ENCODE measurements at places on chromosomes 3 and 15. TPM values are rescaled to one million over a fixed set of nuclear protein-coding genes. Genes with fewer than 3 reads are reported as not detected.

MUSTN1 gene
- not detected for total RNA-seq

GRCh38 chr3:127532561-127533203, 57.9 kb downstream of the TPRA1 start:
- H3K27ac ChIP-seq, result no peak overlapping the region
- DNase-seq, result no peak
- H3K27me3 ChIP-seq, result no peaks in the 10 kb centered on the region
- no peak overlapping the region for H3K4me3 ChIP-seq
- no peaks in the 10 kb centered on the region for H3K4me1 ChIP-seq

FANCD2OS gene
- not detected for total RNA-seq

- H3K4me1 ChIP-seq, result peaks cover 10% of the 10 kb centered on the region
- no peak overlapping the region for H3K4me3 ChIP-seq
- no peak overlapping the region for H3K27ac ChIP-seq
- DNase-seq, result no peak
- H3K27me3 ChIP-seq, result peaks cover 10% of the 10 kb centered on the region
Observed at GRCh38 chr3:10510086-10510742, 4.8 kb upstream of the ATP2B2 start.

PATL2 gene
- total RNA-seq, result 0.19 TPM

GRCh38 chr15:48677821-48678220, 32.3 kb upstream of the FBN1 start:
- H3K4me3 ChIP-seq, result no peak overlapping the region
- no peak for DNase-seq
- no peaks in the 10 kb centered on the region for H3K27me3 ChIP-seq
- H3K36me3 ChIP-seq, result no peaks in the 10 kb centered on the region
- no peak overlapping the region for H3K27ac ChIP-seq
- H3K4me1 ChIP-seq, result peaks cover 46% of the 10 kb centered on the region

DNA sequence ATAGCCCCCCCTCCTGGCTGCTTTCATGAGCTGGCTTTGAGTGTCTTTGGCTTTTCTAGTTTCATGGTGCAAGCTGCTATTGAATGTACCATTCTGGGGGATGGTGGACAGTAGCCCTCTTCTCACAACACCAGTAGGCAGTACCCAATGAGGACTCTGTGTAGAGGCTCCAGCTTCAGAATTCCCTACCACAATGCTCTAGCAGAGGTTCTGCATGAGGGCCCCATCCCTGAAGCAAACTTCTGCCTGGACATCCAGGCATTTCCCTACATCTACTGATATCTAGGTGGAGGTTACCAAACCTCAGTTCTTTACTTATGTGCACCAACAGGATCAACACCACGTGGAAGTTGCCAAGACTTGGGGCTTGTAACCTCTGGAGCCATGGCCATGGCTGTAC, 1742.9 kb downstream of the SI start:
- H3K27ac ChIP-seq, result no peak overlapping the region
- H3K36me3 ChIP-seq, result no peaks in the 10 kb centered on the region
- DNase-seq, result no peak

GRCh38 chr15:44909423-44909822, 47.1 kb upstream of the TERB2 start:
- no peaks in the 10 kb centered on the region for H3K27me3 ChIP-seq
- H3K36me3 ChIP-seq, result no peaks in the 10 kb centered on the region
- H3K27ac ChIP-seq, result no peak overlapping the region
- no peak for DNase-seq
- no peaks in the 10 kb centered on the region for H3K4me1 ChIP-seq

DNA sequence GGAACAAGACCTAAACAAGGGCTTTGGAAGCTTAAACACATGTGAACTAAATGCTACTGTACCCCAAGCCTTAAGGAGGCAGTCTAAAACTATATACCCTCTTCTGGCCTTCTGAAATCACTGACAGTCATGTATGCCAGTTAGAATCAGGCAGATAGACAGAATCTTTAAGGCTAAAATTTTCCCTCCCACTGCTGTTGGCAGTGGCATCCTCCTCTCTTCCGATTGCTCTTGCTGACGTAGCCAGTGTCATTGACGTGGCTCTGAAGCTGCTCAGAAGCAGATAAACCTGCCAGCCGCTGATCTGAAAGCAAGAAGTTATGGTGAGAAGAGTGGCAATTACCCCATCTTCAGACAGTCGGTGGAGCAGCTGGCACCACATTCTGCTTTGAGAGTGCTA, 3.3 kb downstream of the RYR3 start:
- H3K4me3 ChIP-seq, result no peak overlapping the region
- peaks cover 55% of the 10 kb centered on the region for H3K27me3 ChIP-seq
- H3K36me3 ChIP-seq, result no peaks in the 10 kb centered on the region
- H3K4me1 ChIP-seq, result no peaks in the 10 kb centered on the region
- H3K27ac ChIP-seq, result no peak overlapping the region
- DNase-seq, result no peak

GRCh38 chr3:78666470-78666800, 1101.4 kb downstream of the ROBO1 start:
- 0 out of 2 replicates have a peak, but pooled peaks cover 3% of the 10 kb centered on the region for H3K36me3 ChIP-seq
- no peaks in the 10 kb centered on the region for H3K27me3 ChIP-seq
- H3K4me1 ChIP-seq, result no peaks in the 10 kb centered on the region
- DNase-seq, result no peak

GRCh38 chr3:52521881-52522650, 11.6 kb downstream of the NT5DC2 start:
- DNase-seq, result no peak
- no peaks in the 10 kb centered on the region for H3K4me1 ChIP-seq
- peaks cover 32% of the 10 kb centered on the region for H3K36me3 ChIP-seq
- no peak overlapping the region for H3K4me3 ChIP-seq
- H3K27ac ChIP-seq, result no peak overlapping the region

- no peaks in the 10 kb centered on the region for H3K36me3 ChIP-seq
- H3K4me3 ChIP-seq, result no peak overlapping the region
- DNase-seq, result no peak
- no peak overlapping the region for H3K27ac ChIP-seq
- no peaks in the 10 kb centered on the region for H3K27me3 ChIP-seq
- H3K4me1 ChIP-seq, result no peaks in the 10 kb centered on the region
Observed at GRCh38 chr3:156725682-156726081, 51.3 kb downstream of the TIPARP start.

KLHL40 gene
- not detected for total RNA-seq

GRCh38 chr3:122714273-122714672, 33.6 kb downstream of the PARP14 start:
- H3K27ac ChIP-seq, result no peak overlapping the region
- H3K27me3 ChIP-seq, result no peaks in the 10 kb centered on the region
- peaks cover 38% of the 10 kb centered on the region for H3K36me3 ChIP-seq
- DNase-seq, result no peak
- H3K4me1 ChIP-seq, result no peaks in the 10 kb centered on the region

DNA sequence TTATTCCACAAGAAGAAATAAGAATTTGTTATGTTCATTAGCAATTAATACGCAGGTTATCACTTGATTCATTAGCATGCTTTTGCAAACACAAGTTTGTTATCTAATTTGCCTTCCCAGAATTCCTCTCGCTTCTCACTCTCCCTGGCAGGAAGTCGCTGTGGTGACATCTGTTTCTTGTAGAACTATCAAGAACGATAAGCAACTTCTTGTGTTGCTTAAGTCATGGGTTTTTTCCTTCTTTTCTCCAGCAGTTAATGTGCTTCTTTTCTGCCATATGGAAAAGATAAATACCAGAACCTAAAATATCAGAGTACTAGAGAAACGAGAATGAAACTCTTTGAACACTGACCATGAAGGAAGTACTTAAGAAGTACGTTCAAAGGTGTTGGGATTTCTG, 99.8 kb upstream of the CHMP2B start:
- no peaks in the 10 kb centered on the region for H3K27me3 ChIP-seq
- H3K27ac ChIP-seq, result no peak overlapping the region
- no peaks in the 10 kb centered on the region for H3K36me3 ChIP-seq
- no peaks in the 10 kb centered on the region for H3K4me1 ChIP-seq
- no peak for DNase-seq

GPR171 gene
- not detected for total RNA-seq

DNA sequence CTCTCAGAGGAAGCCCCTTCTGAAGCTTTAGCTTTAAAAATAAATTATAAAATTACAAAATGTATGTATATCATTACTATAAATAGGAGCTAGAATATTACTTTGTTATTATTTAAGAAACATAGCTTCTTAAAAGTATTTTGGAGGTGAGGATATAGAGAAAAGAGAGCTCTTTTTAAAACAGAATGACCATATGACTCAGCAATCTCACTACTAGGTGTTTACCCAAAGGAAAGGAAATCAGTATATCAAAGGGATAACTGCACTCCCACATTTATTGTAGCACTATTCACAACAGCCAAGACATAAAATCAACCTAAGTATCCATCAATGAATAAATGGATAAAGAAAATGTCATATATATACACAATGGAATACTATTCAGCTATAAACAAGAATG, 119.6 kb downstream of the DMXL2 start:
- no peak for DNase-seq
- peaks cover 5% of the 10 kb centered on the region for H3K36me3 ChIP-seq
- no peak overlapping the region for H3K4me3 ChIP-seq
- no peaks in the 10 kb centered on the region for H3K4me1 ChIP-seq
- H3K27ac ChIP-seq, result no peak overlapping the region

DNA sequence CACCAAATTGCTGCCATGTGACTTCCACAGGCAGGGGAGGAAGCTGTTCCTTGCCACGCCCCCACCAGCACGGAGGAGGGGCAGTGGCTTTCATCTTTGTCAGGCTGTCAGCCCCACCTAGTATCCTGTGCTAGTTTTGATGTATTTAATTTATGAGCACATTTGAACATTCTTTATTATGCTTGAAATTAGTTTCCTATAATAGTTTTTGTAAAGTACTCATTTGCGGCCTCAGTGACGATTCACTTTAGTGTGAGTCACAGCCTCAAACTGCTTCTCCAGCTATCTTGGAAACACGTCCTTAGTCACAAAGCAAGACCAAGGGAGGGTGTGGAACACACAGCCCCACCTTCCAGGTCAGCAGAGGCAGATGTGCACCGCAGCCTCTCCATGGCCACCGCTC, 239.9 kb upstream of the ATP10A start:
- no peak overlapping the region for H3K4me3 ChIP-seq
- H3K27me3 ChIP-seq, result no peaks in the 10 kb centered on the region
- H3K4me1 ChIP-seq, result no peaks in the 10 kb centered on the region
- H3K36me3 ChIP-seq, result no peaks in the 10 kb centered on the region

SLC2A2 gene
- not detected for total RNA-seq

GRCh38 chr3:13550791-13551360, 2.0 kb downstream of the FBLN2 start:
- H3K27ac ChIP-seq, result no peak overlapping the region

DNA sequence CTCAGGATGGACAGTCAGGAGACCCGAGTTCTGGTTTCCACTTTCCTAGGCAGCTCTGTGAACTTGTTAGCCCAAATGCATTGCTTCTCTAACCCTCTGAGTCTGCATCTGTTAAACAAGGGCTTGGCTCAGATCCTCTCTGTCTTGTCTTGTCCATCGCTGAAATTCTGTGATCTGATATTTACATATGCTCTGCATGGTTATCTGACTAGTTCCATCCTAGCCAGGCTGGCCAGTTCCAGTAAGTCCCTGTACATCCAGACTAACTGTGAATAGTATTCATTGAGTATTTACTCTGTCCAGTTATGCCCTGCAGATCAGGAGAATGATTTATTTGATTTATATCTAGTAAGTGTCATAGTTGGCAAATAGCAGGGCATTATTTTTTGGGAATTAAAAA, 27.0 kb upstream of the SV2B start:
- H3K27ac ChIP-seq, result no peak overlapping the region
- no peak for DNase-seq
- H3K36me3 ChIP-seq, result no peaks in the 10 kb centered on the region
- H3K27me3 ChIP-seq, result peaks cover 20% of the 10 kb centered on the region
- no peak overlapping the region for H3K4me3 ChIP-seq

GRCh38 chr15:92541291-92542200, 114.0 kb downstream of the FAM174B start:
- no peaks in the 10 kb centered on the region for H3K36me3 ChIP-seq
- H3K27ac ChIP-seq, result no peak overlapping the region
- no peaks in the 10 kb centered on the region for H3K27me3 ChIP-seq

DNA sequence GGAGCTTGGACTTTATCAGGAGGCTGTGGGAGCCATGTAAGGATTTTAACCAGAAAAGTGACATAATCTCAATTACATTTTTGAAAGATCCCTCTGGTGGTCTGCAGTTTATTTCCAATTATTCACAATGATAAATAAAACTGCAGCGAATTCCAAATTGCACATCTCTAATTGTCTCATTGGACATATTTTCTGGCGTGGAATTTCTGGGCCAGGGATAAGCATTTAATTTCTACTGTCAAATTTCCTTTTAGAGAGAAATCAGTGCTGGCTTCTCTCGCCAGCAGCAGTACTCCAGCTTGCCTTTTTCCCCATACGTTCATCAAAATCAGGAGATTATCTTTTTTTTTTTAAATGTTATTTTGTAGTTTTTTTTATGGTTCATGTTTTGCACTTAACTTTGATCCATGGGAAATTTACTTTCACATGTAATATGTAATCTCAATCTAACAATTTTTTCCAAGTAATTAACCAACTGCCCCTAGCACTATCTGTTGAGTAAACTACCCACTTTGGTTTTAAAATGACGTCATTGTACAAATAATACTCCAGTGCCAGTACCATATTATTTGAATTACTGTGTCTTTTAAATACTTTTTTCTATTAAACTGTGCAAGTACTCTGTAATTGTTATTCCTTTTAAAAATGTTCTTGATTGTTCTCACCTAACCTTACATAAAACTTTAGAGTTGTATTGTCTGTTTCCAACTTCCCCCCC, 251.8 kb downstream of the ADAMTSL3 start:
- H3K4me1 ChIP-seq, result no peaks in the 10 kb centered on the region
- H3K27me3 ChIP-seq, result no peaks in the 10 kb centered on the region
- DNase-seq, result no peak
- H3K4me3 ChIP-seq, result no peak overlapping the region
- H3K27ac ChIP-seq, result no peak overlapping the region

DNA sequence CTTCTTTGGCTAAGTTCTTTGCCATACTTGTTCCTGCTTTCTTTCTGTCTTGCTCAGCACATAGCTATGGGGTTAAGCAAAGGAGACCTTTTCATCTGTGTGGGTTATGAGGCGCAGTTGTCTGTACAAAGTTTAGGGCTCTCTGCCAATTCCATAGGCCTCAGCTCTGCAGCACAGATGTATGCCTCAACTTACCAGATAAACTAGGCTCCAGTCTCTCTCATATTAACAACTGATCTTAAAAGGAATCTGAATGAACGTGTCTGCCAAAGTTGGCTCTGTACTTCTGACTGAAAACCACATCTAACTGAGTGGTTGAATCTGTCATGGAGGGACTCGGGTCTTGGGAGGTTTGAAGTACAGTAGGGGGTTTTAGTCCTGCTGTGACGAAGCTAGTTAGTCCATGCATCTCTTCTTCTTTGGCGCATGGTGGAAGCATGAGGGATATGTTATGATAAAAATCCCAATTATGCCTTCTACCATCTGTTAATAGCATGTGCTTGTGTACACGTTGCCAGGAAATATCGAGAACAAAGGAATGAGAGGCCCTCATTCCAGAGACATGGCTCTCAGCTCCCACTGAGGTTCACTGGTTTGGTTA, 114.6 kb upstream of the TSC22D2 start:
- H3K27ac ChIP-seq, result peak overlapping the region; percentile 53
- DNase-seq, result no peak
- peaks cover 19% of the 10 kb centered on the region for H3K4me1 ChIP-seq
- no peaks in the 10 kb centered on the region for H3K27me3 ChIP-seq
